ENCODE measurements at places on chromosomes 4 and X.

DNA sequence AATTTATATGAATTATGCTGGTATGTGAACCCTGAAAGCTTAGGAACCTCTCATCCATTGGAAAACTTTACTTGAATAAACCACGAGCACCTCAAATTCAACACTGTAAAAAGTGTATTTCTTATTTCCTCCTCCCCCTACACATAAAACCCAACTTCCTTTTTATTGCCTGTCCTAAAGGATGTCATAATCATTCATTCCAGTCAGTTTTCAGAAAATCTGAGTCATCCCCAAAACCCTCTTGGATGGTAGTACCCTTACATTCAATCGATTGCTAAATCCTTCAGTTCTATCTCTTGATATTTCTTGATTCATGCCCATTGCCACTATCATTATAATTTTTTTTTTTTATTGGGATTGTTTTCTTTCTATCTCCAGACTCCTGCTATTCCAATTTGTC, 91.1 kb upstream of the ATP8A1 start:
- DNase-seq = no peak

- DNase-seq = peak; percentile 8
Observed at GRCh38 chr4:142497606-142498005, 348.5 kb downstream of the INPP4B start.

- peak; percentile 6 for DNase-seq
Observed at GRCh38 chr4:162871990-162872389, 294.7 kb downstream of the NAF1 start.

DNA sequence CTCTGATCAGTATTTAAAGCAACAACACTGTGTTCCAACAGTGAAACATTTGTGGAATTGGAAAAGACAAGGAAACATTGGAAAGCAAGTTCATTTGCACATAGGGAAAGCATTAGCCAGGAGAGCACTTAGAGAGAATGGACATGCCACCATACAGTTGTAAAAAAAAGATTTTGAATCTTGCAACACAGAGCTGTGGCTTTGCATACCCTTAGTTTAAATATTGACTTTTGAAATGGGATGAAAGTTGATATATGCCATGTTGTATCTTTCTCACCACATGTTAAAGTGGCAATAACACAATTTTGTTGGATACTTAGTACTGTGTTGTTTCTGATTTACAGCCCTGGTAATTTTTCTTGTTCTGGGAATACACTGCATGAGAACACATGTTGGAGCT, 208.1 kb downstream of the BMPR1B start:
- no peak for DNase-seq

DNA sequence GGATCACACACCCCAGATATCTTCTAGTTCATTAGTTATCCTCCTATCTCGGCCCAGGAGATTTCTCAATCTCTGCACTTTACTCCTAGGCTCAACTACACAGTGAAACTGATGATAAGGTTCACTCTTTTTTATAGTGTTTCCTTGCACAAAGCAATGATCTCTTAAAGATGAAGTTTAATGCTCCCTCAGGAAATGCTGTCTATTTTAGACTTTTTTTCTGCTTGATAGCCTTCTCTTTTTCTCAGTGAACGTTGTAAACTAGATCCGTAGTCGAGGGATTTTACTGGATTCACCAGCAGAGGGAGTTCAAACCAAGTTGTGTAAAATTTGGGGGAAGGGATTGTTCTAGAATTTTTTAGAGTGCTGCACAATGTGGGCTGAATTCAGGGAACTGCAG, 269.6 kb downstream of the GBA3 start:
- DNase-seq = peak; percentile 25

GRCh38 chr4:31086756-31087330, 366.7 kb downstream of the PCDH7 start:
- no peak for DNase-seq

All from cardiac fibroblast (primary cell).